ENCODE measurements at places on chromosomes 6 and 20. TPM values are rescaled to one million over a fixed set of nuclear protein-coding genes. Genes with fewer than 3 reads are reported as not detected.

DNA sequence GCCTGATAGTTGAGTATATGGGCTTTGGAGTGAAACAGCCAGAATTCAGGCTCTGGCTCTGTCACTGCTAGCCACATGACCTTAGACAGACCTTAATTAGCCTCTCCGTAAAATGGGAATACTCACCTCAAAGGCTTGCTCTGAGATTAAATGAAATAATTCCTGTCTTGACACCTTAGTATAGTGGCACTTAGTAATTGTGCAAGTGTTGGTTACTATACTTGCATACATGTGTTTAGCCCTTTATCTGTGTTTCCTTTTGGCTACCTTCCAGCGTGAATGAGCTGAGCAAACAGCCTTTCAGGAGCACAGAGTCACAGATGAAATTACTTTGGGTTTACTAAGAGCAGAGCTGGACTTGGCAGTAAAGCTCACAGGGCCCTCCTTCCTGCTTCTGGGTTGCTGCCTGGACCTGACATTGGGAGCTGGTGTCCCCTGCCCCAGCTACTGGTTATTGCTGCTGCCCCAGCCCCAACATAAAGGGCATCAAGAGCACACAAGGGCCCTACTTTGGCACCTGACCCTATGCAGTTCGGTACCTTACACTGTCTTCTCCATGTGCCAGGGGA, 32.8 kb downstream of the CD164 start:
- peak; percentile 27 for DNase-seq

DNA sequence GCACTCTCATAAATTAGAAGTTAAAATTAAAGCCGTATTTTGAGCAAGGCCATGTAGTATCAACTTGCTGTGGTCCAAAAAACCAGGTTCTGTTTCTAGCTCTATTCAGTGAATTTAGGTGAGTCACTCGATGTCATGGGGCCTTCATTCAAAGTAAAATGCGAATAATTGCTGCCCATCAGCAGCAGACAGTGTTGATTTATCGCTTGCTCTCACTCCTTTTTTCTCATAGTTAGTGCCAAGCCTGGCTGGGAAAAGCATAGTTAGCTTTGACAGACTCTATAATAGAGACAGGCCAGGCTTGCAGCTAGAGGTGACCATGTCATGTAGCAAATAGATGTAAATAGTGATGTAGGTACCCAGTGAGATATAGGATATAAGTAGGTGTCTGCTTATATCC, 136.0 kb downstream of the EDN1 start:
- no peak for DNase-seq

DNA sequence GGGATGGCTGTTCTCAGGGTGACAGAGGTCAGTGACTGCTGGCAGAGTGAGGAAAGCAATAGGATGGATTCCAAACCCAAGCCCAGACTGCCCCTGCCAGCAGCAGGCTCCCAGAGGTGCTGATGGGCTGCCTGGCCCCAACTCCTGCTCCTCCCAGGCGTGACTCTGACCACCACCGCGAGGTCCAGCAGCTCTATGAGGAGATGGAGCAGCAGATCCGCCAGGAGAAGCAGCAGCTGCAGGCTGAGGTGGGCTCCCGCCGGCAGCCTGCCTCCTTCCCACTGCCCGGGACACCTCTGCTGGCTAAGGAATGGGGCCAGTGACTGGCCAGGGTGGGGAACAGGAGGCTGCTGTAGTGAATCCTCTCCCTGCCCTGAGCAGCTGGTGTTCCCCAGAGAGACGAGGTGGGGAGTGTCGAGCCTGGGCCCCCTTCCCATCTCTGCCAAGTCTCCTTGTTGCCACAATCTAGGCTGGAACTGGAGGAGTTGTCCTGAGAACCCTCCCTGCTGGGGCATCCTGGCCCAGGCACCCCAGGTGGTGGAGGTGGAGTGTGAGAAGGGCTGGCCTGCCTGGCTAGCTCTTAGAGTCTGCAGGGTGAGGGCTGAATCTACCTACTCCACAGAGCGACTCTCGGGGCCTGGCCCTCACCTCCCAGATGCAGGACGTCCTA, 20.4 kb downstream of the RAB44 start:
- no peak for DNase-seq

DNA sequence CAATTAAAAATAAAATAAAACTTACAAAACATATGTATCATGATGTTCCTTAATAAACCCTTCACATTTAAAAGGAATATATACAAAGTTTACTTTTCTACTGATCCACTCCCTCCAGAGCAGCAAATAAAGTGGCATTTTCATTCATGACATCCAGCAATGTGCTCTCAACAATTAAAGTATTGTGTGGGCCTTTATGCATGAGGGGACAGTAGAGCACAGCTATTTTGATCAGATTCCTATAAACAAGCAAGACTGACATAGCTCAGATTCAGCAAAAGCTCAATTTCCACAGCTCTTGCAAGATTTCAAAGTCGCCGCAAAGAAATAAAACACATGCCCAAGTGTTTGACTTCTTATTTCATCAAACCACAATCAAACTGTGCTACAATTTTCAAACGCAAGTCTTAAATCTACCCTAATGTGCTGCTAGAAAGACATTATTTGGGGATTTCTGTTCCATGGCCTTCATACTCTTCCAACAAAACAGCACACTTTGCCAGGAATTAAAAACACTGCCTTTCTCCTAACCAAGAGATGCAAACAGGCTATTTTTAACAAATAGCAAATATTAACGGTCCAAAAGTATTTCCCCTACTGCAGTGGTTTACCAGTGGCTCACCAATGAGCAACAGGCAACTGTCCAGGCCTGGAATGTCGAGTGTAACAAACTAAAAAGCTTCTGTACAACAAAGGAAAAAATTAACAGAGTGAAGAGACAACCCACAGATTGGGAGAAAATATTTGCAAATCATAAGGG, 52.3 kb downstream of the MBOAT1 start:
- no peak for DNase-seq

GRCh38 chr6:108598305-108598863, 37.7 kb downstream of the FOXO3 start:
- no peak for DNase-seq

GRCh38 chr6:168985705-168986104, 267.9 kb downstream of the THBS2 start:
- no peak for DNase-seq

Gene RAET1E
- polyA plus RNA-seq, result not detected

Gene CYB5R4
- polyA plus RNA-seq, result 8.5 TPM

Gene PPP1R14C
- not detected for polyA plus RNA-seq

DNA sequence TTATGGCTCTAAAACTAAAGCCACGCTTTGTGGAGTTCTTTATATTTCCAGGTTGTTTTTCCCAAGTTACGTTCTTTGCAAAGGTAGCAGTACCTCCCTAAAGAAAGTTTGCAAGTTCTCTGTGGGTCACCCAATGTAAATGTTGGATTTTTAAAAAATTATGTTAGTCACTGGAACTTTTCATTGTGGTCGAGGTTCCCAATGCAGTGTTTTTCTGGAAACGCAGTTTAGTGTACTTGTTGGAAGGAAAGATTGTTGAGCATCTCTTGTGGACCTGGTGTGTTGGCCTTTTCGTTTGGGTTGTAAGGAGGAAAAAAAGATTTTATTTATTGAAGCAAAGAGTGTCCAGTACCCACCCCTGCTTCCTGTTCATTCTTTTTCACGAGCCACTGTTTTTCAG, 1.4 kb downstream of the TOP1 start:
- no peak for DNase-seq

GRCh38 chr6:72905705-72906478, 284.0 kb downstream of the KCNQ5 start:
- no peak for DNase-seq

Gene SFTA2
- polyA plus RNA-seq, result not detected

DNA sequence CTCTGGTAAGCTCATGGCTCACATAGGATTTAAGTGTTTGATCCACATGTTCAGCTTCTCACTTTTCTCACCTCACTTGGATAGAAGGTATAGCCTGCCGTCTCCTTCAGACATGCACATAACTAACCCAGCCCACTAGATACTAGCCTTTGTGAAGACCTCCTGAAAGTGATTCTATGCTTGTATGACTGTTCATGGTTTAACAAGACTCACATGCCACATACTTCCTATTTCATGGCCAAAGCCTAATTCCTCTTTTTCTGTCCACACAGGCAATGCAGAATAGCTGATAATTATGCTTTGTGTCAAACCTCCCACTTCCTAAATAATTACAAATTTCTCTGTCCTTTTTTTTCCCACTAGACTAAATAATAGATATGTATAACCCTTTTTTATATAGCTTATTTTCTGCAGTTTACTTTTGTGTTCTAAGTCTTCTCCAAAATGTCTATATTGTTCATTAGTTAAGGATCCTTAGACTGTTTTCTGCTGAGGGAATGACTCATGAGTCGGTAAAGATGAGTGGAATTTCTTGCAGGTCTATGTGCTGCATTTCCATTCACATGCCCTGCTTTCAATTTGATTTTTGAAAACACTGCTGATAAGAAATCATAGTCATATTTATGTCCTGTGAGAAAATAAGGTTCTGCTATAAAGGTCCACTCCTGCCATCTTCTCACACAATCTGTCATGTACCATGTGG, 43.0 kb downstream of the HDDC2 start:
- no peak for DNase-seq

DNA sequence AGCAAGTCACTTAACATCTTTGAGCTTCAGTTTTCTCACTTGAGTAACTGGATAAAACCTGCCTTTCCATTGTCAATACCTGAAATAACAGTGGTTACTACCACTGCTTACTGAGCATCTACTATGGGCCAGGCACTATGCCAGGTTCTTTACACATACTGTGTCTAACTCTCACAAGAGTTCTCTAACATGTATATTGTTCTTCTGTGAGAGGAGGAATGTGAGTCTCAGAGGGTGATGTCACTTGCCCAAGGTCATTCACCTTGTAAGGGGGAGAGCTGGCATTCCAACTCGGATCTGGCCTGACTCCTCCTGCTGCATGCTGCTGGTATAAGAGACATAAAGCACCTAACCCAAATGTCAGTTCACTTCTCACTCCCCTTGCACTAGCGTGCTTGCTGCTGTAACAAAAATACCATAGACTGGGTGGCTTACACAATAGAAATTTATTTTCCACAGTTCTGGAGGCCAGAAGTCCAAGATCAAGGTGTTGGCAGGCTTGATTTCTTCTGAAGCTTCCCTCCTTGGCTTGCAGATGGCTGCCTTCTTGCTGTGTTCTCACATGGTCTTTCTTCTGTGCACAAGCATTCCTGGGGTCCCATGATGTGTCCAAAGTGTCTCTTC, 21.9 kb upstream of the SGK2 start:
- DNase-seq, result no peak

Gene MATN4
- 0.04 TPM for polyA plus RNA-seq

- DNase-seq, result no peak
Measured at GRCh38 chr6:57193177-57193576, 21.1 kb downstream of the BAG2 start.

DNA sequence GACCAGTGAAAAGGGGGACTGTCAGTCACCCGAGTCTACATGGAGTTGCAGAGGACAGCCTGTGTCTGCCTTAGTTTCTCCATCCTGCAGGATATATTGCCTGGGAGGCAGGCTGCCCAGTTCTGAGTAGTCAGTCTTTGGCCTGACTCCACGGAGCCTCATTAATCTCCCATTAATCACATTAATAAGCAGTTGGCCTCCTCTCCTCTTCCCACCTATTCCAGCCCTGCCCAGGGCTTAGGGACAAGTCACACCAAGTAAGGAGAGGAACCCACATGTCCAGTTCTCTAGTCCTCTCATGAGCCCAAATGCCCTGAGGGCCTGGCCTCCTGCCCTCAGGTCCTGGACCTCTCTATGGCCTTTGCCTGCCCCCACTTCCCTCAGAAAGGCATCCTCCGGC, 1.3 kb upstream of the MUCL3 start:
- DNase-seq, result no peak

GRCh38 chr6:13536796-13537526, 37.4 kb upstream of the SIRT5 start:
- no peak for DNase-seq

DNA sequence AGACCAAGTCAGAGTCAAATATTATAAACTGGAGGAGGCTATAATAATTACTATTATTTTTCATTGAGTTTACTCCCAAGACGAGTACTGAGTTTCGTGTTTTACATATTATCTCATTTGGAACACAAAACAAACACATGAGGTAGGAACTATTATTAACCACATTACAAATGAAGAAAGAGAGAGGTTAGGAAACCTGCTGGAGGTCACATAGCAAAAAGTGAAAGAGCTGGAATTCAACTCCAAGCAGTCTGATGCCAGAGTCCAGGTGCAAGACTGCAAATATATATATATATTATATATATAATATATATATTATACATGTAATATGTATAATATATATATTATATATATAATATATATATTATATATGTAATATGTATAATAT, 7.3 kb downstream of the RNF24 start:
- DNase-seq, result no peak

GRCh38 chr6:127956956-127957355, 56.1 kb upstream of the THEMIS start:
- DNase-seq, result no peak

- DNase-seq, result no peak
Measured at GRCh38 chr6:11848852-11849731, 70.5 kb upstream of the ADTRP start.

- no peak for DNase-seq
Measured at GRCh38 chr6:126015863-126016262, 29.5 kb downstream of the TRMT11 start.

- peak; percentile 67 for DNase-seq
Measured at GRCh38 chr6:1024587-1024986, 287.3 kb upstream of the FOXQ1 start.

DNA sequence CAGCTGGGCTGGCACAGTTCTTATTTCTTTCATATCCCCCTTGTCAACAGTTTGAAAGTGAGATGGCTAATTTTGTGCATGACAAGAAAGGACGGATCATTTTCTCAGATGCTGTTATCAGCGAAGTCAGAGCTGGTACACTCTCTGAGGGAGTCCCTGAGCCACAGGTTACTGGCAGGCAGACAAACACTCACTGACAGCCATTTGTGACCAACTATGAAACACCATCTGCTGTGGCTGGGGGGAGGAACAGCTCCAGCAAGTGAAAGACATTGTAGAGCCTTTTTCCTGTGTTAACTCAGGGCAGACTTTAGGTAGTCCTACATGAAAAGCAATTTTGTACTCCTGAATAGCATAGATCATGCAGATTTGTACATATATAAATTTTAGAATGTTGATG, 22.2 kb downstream of the OLIG3 start:
- DNase-seq, result no peak

Gene PROKR2
- not detected for polyA plus RNA-seq

- DNase-seq, result no peak
Measured at GRCh38 chr20:45456632-45457031, 12.9 kb upstream of the WFDC2 start.

Gene BTN1A1
- not detected for polyA plus RNA-seq

Data from AG04450 (cell line).